Activated effector memory CD4-positive, alpha-beta T cell treated with Interleukin-2 at 50 U/mL for 16 hours (primary cell): ENCODE measurements at places on chromosomes 5 and 9.

DNA sequence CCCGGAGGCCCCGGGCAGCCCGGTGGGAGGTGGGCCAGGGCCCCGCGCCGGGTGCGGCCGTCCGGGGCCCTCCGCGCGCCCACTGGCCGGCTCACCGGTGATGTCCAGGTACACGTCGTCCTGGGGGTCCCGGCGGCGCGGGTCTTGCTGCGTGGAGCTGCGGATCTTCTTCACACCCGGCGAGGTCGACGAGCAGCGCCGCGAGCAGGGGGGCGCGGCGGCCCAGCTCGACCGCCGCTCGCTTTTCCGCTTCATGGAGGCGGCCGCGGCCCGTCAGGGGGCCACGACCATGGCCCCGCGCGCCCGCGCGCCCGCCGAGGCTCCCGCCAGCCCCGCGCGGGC is 548 bp downstream of the CDC14B start:
- DNase-seq, result no peak

- DNase-seq, result no peak
These were observed 44.8 kb downstream of the VCAN start for GRCh38 chr5:83516377-83516776.

GRCh38 chr9:123954518-123955280 is 24.8 kb upstream of the DENND1A start:
- DNase-seq, result no peak

- no peak for DNase-seq
These were observed 6.0 kb downstream of the POLR3G start for GRCh38 chr5:90480699-90481098.

GRCh38 chr9:77523891-77524290 is 124.2 kb downstream of the GNA14 start:
- no peak for DNase-seq
